ENCODE measurements at places on chromosomes 12 and 14.

DNA sequence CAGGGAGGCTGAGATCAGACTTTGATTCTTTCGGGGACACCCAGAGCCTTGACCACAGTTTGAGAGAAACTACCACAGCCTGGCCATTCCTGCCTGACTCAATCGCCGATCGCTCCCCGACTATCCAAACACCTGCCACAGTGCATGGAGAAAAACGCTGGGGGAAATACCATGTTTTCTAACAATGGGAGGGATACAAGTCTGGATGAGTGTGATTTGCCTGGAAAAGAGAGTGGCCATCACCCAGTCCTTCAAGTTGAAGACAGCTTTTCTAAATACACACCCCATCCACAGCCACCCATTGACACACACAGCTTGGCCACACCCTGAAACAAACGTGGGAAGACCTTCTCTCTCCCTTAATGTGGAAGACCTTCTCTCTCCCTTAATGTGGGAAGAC is 6.7 kb upstream of the VASH1 start:
- DNase-seq: no peak

GRCh38 chr12:70045036-70045435 is 198.2 kb upstream of the CNOT2 start:
- DNase-seq: no peak

- DNase-seq: no peak
These were observed 44.5 kb upstream of the SELPLG start for GRCh38 chr12:108678104-108678730.

GRCh38 chr14:95151561-95151960 is 5.8 kb downstream of the DICER1 start:
- DNase-seq: no peak

DNA sequence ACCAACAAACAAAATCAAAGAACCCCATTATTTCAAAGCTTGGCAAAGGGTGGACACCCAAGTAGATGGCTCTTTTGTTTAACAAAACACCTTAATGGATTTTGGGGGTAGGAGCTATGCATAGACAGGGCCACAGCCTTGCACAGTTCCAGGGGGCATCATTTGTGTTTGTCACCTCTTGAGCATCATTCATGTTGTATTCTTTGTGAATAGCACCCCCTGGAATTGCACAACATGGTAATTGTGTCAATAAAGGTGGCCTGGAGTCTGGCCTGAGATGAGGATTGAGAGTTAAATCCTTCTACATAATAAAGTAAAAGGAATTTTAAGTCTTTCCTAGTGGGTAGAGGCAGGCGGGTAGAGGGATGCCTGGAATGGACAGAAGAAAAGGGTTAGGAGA is 3.3 kb upstream of the FRS2 start:
- no peak for DNase-seq

- DNase-seq: peak; percentile 43
These were observed 157.4 kb upstream of the FOXG1 start for GRCh38 chr14:28608851-28609828.

- DNase-seq: no peak
These were observed 268.7 kb downstream of the ZFP36L1 start for GRCh38 chr14:68523989-68524725.

DNA sequence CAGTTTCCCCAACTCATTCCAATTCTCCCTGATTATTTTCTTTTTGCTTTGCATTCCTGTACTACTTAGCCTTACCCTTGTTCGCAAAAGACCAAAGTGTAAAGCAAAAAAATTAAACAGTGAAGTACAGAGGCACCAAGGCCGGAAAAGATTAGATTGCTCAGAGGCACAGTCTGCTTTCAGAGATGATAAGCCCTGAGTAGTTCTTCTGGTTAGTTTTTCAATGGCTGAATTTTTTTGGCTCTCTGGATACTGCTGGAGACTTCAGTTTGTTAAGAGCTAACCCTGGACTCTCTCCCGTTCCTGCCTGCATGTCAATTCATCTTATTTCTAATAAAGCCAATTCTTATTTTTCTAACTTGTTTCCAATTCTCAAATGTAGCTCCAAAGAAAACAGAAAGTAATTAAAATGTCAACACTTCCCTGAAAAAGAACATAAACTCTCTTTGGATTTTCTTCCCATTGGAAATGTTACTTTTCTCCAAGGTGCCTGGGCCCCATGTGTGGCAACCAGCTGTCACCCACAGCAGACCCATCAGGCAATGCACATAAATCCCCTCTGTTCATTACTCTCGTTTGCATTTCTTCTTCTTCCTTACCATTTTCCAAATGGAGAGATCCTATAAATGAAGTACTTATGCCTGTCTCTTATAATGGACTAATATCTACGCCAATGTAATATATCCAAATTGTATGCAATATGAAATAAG is 142.8 kb downstream of the BTG1 start:
- DNase-seq: no peak

GRCh38 chr12:96648923-96649322 is 159.5 kb downstream of the CFAP54 start:
- DNase-seq: no peak

DNA sequence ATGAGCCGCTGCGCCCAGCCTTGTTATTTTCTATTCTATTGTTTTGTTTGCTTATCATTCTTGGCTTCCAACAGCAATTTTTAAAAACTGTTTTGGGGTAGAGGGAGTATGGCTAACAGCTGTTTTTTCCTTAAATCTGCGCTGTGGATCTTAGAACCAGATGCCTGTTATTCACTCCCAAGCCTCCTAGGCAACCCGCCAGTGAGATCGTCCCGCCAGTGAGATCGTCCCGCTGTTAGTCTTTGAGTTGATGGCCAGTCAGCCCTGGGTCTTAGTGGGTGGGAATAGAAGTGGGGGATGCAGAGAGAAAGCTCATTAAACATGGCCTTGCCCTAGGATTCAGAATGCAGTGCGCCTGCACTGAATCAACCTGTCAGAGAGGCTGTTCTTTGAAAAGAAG is 67.3 kb upstream of the BICD1 start:
- no peak for DNase-seq

- no peak for DNase-seq
These were observed 1.1 kb upstream of the GMFB start for GRCh38 chr14:54489731-54490444.

- no peak for DNase-seq
These were observed 187.1 kb upstream of the FAR2 start for GRCh38 chr12:28961948-28962384.

- no peak for DNase-seq
These were observed 9.8 kb upstream of the SSTR1 start for GRCh38 chr14:38197784-38198335.

DNA sequence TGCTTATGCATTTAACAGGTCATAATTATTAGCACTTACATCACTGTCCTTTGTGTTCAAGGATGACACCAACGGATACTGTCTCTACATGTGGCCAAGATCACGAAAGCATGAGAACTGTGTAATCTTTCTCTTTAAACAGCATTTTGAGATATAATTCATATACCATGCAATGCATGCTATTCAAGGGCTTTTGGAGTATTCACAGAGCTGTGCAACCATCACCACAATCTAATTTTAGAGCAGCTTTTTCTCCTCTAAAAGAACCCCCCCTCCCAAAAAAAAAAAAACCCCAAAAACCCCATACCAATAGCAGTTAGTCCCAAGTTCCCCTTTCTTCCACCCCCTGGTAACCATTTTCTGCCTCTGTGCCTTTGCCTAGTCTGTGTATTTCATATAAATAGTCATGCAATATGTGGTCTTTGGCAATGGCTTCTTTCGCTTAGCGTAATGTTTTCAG is 60.6 kb downstream of the SPRING1 start:
- DNase-seq: no peak

Measured in SJSA1 (cell line).